ENCODE measurements at places on chromosomes 13 and 19.

- DNase-seq, result peak; percentile 83
These were observed at the start of the genes DIS3 and PIBF1 for GRCh38 chr13:72781451-72782439. DIS3 (minus strand) TSS chr13:72781900; CDS start chr13:72781832, 68 bp downstream. PIBF1 (plus strand) TSS chr13:72782133; CDS start chr13:72783470, 1,337 bp downstream.

GRCh38 chr13:78607409-78608251 is 4.3 kb upstream of the POU4F1 start:
- DNase-seq, result no peak

DNA sequence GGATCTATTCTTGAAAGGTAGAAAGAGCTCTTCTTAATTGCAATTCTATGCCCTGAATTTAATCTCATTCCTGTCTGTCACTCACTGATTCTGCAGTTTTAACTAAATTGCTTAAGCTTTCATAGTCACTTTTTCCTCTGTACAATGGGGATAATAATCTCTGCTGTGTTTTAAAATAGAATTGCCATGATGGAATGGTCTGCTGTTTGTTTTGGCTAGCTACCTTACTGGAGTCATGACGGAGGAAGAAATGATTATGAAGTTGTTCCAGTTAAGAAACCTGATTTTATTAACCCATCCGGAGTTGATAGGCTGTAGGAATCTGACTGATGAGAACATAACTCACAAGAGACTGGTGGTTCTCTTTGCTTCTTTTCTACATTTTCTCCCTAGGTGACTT is 54.9 kb upstream of the ITM2B start:
- no peak for DNase-seq

DNA sequence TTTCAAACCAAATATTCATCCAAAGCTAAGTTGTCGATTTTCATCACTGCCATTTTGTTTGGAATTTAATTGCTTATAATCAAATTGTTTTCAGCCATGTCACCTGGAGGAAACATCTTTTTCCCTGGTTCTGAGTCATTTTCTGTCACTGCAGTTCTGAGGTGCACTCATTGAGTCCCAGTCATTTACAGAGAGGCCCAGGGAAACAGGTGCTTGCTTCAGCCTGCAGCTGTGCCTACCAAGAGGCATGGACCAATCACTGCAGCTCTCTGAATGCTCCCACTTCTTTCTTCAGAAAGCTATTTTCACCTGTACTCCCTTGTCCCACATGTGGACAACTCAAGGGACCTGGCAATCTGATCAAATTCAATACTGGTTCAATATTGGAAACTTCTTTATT is 308.1 kb downstream of the COG6 start:
- no peak for DNase-seq

GRCh38 chr13:58190577-58190976 is 559.0 kb downstream of the PCDH17 start:
- no peak for DNase-seq

- no peak for DNase-seq
These were observed 14.1 kb upstream of the STRN4 start for GRCh38 chr19:46760363-46760762.

- no peak for DNase-seq
These were observed 18.2 kb upstream of the RNF113B start for GRCh38 chr13:98195054-98195791.

GRCh38 chr13:46595136-46595884 is 42.3 kb downstream of the LRCH1 start:
- no peak for DNase-seq

GRCh38 chr19:52351512-52351911 is 15.5 kb downstream of the ZNF610 start:
- DNase-seq, result no peak

- no peak for DNase-seq
These were observed 78.8 kb downstream of the SOX1 start for GRCh38 chr13:112145551-112146360.

- DNase-seq, result no peak
These were observed 58.3 kb upstream of the MCF2L start for GRCh38 chr13:112910616-112911280.

DNA sequence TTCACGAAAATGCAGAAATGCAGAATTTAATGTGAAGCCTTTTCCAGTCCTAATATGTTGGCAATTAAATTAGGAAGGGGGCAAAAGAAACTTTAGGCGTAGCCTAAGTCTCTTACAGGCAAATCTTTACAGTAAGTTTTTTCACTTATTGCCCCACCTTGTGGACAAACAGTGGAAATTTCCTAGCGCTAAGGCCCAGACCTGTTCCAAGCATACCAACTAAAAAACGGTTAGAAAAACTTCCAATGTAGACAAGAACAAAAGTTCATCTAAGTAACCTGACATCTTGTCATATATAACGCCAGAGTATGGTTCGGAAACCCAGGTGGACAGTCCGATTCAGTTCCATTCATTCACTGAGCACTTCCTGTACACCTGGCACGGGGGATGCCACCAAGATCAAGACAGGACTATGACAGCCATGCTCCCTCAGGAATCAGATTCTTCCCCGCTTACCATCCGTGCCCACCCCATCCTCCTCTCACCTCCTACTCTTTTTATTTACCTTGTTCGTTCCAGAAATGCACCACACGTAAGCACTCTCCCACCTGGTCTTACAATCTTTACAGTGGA is 4.9 kb downstream of the ZAR1L start:
- DNase-seq, result no peak

DNA sequence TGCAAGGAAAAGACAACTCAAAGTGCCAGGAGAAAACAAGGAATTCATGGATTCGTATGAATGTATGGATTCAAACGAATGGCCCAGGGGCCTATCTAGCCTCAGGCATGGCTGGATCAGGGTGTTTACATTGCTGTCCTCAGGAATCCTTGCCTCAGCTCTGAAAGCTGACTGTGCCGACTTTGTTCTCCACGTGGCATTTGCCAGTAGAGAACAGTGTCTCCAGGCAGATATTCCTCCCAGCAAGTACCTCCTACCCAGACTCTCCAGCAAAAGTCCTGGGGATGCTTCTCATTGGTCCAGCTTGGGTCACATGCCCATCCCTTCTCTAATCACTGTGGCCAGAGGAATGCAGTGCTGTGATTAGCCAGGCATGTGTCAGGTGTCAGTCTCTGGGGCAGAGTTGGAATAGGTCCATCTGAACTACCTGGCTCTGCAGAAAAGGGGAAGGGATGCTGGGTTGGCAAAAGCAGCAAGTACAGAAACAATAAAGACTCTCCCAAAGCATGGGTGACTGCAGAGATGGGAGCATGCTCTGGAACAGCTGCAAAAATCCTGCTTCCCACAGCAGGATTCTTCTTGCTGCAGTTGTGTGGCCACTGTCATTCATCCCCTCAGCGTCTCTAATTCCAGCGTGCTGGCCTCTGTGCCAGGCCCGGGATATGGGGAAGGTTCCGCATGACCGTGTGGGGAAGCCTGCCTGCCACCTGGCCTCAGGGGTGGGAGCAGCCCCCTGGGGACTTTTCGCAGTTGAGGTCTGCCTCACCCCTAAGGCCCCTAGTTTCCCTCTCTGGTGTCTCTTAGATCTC is 30.0 kb downstream of the CCNE1 start:
- DNase-seq, result no peak

GRCh38 chr19:34269968-34270621 is 15.7 kb downstream of the GARRE1 start:
- no peak for DNase-seq

DNA sequence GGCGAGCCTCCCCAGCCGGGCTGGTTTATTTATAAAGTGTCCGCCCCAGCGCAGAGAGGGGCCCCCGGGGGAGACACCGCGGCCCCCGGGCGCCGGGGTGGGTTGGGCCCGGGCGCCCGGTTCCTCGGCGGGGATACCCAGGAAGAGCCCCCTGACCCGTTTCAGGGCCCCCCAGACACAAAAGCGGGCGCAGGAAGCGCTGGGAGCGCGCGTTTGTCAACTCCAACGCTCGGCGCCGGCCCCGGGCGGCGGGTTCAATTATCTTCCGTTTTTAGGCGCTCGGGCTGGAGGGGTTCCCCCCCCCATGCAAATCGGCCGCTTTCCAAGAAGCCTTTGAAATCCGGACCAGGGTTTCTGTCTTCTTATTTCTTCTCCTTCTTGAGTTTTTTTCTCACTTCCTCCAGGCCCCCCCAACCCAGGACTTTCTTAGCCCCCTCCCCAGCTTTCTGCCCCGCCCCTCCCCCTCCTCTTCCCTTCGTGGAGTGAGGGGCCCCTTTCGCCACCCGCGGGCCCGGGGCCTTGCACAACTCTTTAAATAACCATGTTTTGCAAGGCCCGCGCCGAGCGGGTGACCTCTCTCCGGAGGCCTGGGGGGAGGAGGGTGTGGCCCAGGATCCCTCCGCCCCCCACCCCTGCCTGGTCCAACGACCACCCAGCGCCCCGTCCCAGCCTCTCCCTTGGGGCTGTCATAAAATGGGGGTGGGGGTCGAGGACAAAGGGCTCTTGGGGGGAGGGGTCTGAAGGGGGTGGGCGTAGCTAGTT is 935 bp downstream of the ARID3A start:
- no peak for DNase-seq

DNA sequence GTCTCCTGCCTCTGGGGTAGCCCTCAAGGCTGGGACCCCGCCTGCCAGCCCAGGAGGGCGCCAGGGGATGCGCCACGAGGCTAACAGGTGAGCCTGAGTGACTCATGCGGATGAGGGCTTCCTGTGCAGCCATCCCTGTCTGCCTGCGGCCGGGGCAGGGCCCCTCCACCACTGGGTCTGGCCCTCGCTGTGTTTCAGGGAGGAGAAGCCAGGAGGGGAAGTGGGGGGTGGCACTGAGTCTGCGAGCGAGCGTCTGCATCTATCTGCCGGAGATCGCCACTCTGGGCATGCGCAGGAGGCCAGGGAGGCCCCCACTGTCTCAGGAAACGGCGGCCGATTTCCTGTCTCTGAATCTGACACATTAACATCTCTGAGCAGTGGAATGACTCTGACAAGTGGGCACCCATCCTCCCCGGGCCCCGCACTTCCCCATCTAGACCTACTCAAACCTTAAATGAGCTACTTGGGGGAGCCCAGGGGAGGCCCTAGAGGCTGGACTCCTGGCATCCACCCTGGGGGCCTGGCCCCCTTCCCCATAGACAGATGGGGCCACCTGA is 19.7 kb downstream of the RFX1 start:
- peak; percentile 76 for DNase-seq

GRCh38 chr19:45578861-45579260 is 5.7 kb downstream of the OPA3 start:
- no peak for DNase-seq
